ENCODE measurements at places on chromosomes 4 and X. TPM values are rescaled to one million over a fixed set of nuclear protein-coding genes. Genes with fewer than 3 reads are reported as not detected.

GRCh38 chrX:7132335-7133049 is 15.0 kb upstream of the STS start:
- DNase-seq: peak; percentile 96
- no peak overlapping the region for H3K4me3 ChIP-seq
- H3K4me1 ChIP-seq: peaks cover 26% of the 10 kb centered on the region
- peak overlapping the region; percentile 96 for H3K27ac ChIP-seq

The PRSS12 gene
- total RNA-seq: 1.5 TPM

- H3K4me3 ChIP-seq: no peak overlapping the region
- H3K27me3 ChIP-seq: no peaks in the 10 kb centered on the region
- H3K4me1 ChIP-seq: no peaks in the 10 kb centered on the region
- DNase-seq: peak; percentile 19
Measured at GRCh38 chr4:98838977-98839618, 89.8 kb downstream of the EIF4E start.

DNA sequence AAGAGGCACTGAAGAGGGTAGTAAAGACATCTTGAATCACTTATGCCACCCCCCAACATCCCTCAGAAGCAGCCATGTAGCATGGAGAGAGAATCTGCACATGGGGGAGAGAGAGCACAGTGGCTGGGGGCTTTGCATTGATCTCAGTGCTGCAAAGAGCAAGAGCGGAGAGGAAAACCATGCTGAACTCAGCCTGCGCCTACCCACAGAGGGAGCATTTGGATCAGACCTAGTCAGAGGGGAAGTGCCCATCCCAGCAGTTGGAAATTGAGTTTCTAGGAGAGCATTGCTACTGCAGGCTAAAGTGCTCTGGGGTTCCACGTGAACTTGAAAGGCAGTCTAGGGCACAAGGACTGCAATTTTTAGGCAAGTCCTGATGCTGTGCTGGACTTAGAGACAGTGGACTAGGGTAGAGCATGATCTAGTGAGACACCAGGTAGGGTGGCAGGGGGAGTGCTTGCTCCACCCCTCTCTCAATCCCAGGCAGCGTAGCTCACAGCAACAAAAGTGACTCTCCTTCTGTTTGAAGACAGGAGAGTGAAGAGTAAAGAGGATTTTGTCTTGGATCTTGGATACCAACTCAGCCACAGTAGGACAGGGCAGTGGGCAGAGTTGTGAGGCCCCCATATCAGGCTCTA is 9.0 kb upstream of the PROM1 start:
- peaks cover 81% of the 10 kb centered on the region for H3K27me3 ChIP-seq
- no peak overlapping the region for H3K27ac ChIP-seq
- H3K4me1 ChIP-seq: no peaks in the 10 kb centered on the region
- H3K4me3 ChIP-seq: no peak overlapping the region
- H3K36me3 ChIP-seq: no peaks in the 10 kb centered on the region

DNA sequence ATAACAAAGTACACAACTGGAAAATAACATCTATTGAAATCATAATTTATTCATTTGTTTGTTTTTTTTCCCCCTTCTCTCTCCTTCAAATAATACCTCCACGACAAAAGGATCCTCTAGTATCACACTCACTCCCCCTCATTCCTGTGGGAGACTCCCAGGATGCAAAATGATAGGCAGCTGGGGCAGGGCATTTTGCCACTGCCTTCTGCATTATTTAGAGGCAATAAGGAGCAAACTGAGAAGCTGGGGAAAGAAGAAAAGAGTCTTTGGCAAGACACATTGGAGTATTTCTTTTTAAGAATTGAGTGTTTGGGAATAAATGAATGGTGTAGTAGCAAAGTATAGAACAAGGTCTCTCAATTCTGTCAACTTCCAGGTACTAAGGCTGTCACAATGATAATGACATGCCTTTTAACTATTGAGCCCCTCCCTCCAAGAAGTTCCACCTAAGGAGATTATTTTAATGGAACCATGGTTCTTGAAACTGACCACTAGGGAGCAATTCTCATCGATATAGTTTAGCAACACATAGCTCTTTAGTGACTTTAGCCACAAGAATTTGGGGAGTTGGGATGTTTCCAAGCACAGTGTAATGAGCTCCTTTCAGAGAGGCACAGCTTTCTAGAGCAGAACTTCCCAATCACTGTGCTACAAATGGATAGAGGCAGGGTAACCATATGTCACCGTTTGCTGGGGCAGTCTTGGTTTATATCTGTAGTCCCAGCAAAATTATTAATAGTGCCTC is 303.3 kb downstream of the FRMPD4 start:
- H3K27me3 ChIP-seq: no peaks in the 10 kb centered on the region
- no peaks in the 10 kb centered on the region for H3K36me3 ChIP-seq
- no peak overlapping the region for H3K4me3 ChIP-seq
- peaks cover 16% of the 10 kb centered on the region for H3K4me1 ChIP-seq

GRCh38 chr4:52977252-52977651 is 115.1 kb downstream of the RASL11B start:
- no peaks in the 10 kb centered on the region for H3K4me1 ChIP-seq
- no peaks in the 10 kb centered on the region for H3K36me3 ChIP-seq
- DNase-seq: no peak
- H3K27ac ChIP-seq: no peak overlapping the region

DNA sequence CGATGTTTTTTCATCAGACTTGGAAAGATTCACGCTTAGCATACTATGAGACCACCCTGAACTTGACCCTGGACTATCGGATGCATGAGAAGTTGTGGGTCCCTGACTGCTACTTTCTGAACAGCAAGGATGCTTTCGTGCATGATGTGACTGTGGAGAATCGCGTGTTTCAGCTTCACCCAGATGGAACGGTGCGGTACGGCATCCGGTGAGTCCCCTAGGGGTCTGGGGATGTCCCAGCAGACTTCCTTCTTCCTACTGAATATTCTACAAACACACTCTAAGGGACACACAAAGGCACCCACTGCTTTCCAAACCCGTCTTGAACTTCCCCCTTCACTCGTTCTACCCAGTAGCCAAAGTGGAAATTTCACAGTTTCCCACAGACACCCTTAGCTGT is 9.3 kb downstream of the GABRQ start:
- H3K4me3 ChIP-seq: no peak overlapping the region
- peaks cover 18% of the 10 kb centered on the region for H3K27me3 ChIP-seq
- DNase-seq: no peak
- no peak overlapping the region for H3K27ac ChIP-seq

- no peaks in the 10 kb centered on the region for H3K27me3 ChIP-seq
- no peaks in the 10 kb centered on the region for H3K36me3 ChIP-seq
- no peak within 1 kb of the TSS for H3K27ac ChIP-seq
- DNase-seq: no peak
- no peaks in the 10 kb centered on the region for H3K4me1 ChIP-seq
Measured at GRCh38 chrX:15384304-15384703, at the start of gene VEGFD. TSS of gene VEGFD (minus strand) at chrX:15384413. CDS start at chrX:15383946, 467 bp downstream.

DNA sequence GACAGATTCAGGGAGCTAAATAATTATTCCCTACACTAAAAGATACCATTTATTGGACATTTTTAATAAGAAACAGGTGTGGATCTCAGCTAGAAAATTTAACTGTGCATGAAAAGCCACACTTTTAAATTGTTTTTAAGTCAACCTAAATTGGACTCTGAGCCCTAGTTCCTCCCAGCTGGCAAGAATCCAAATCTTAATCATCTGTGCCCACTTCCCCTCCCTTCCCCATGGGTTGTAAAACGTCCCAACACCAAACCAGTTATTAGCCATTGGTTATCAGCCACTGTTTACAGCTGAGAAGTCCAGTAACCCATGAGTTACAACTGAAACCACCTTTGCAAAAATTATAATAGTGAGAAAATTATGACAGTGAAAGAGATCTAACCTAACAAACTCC is 125.6 kb upstream of the S100G start:
- no peaks in the 10 kb centered on the region for H3K27me3 ChIP-seq
- no peak for DNase-seq
- H3K36me3 ChIP-seq: no peaks in the 10 kb centered on the region
- no peak overlapping the region for H3K27ac ChIP-seq
- H3K4me3 ChIP-seq: no peak overlapping the region

The DCX gene
- total RNA-seq: not detected

The GPM6B gene
- 0.98 TPM for total RNA-seq

DNA sequence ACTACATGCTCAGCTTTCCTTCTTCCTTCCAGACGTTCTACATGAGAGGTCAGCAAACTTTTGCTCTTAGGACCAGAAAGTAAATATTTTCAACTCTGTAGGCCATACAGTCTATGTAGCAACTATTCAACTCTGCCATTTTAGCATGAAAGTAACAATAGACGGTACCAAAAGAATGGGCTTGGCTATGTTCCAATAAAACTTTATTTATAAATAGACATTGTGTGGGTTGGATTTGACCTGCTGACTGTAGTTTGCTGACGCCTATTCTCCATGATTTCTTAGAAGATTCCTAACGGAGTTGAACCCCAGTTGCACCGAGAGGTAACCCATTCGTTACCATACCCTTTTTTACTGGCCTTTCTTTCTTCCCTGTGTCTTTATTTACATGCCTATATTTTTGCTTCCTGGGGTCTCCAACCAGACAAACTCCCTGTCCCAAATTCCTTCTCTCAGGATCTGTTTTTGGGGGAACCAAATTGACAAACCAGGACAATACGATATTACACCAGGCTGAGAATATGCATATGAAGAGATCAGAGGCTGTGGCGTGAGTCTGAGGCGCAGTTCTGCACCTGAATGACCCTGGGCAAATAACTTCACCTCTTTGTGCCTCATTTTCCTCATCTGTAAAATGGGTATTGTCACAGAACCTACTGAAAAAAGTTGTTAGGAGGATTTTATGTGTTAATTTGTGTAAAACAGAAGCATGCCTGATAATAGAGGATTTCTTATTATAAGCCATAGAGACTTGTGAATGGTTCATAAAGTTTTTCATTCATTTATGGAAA is 10.4 kb upstream of the PTTG2 start:
- no peaks in the 10 kb centered on the region for H3K27me3 ChIP-seq
- no peak overlapping the region for H3K27ac ChIP-seq
- no peak for DNase-seq

The NXF3 gene
- total RNA-seq: 1.2 TPM

- no peaks in the 10 kb centered on the region for H3K36me3 ChIP-seq
- no peak for DNase-seq
- no peak overlapping the region for H3K4me3 ChIP-seq
- H3K4me1 ChIP-seq: no peaks in the 10 kb centered on the region
- H3K27ac ChIP-seq: no peak overlapping the region
- H3K27me3 ChIP-seq: no peaks in the 10 kb centered on the region
Measured at GRCh38 chr4:41665636-41666207, 82.8 kb downstream of the PHOX2B start.

The GPAT3 gene
- 34.2 TPM for total RNA-seq

GRCh38 chr4:141180991-141181761 is 39.5 kb upstream of the ZNF330 start:
- H3K36me3 ChIP-seq: no peaks in the 10 kb centered on the region
- H3K27ac ChIP-seq: no peak overlapping the region
- H3K4me1 ChIP-seq: no peaks in the 10 kb centered on the region
- peaks cover 29% of the 10 kb centered on the region for H3K27me3 ChIP-seq
- DNase-seq: no peak

GRCh38 chrX:40852586-40852985 is 117.2 kb upstream of the MED14 start:
- peaks cover 6% of the 10 kb centered on the region for H3K4me1 ChIP-seq
- H3K36me3 ChIP-seq: no peaks in the 10 kb centered on the region
- no peak for DNase-seq
- H3K27ac ChIP-seq: no peak overlapping the region
- no peaks in the 10 kb centered on the region for H3K27me3 ChIP-seq
- H3K4me3 ChIP-seq: no peak overlapping the region

GRCh38 chr4:80125252-80126177 is 52.5 kb upstream of the ANTXR2 start:
- peak; percentile 48 for DNase-seq
- H3K27me3 ChIP-seq: no peaks in the 10 kb centered on the region
- peaks cover 42% of the 10 kb centered on the region for H3K4me1 ChIP-seq
- H3K36me3 ChIP-seq: no peaks in the 10 kb centered on the region
- H3K4me3 ChIP-seq: no peak overlapping the region

The SUPT20HL1 gene
- total RNA-seq: not detected

GRCh38 chr4:6119507-6120020 is 80.8 kb downstream of the JAKMIP1 start:
- H3K4me3 ChIP-seq: no peak overlapping the region
- no peaks in the 10 kb centered on the region for H3K27me3 ChIP-seq

DNA sequence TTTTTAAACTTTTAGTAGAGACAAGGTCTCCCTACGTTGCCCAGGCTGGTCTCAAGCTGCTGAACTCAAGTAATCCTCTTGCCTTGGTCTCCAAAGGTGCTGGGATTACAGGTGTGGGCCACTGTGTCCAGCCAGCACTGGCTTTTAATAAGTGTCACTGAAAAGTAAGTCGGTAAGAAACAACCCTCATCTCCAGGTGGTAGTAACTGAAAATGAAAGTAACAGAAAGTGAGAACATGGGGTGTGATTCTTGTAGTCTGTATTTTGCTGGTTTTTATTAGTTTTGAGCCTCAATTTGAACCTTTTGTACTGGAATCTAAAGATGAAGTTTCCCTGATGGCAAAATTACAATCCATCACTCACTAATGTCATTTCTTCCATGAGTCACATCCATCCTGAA is 238.1 kb upstream of the AGA start:
- no peak for DNase-seq
- no peak overlapping the region for H3K4me3 ChIP-seq
- H3K4me1 ChIP-seq: peaks cover 6% of the 10 kb centered on the region
- H3K27ac ChIP-seq: no peak overlapping the region
- no peaks in the 10 kb centered on the region for H3K27me3 ChIP-seq
- H3K36me3 ChIP-seq: no peaks in the 10 kb centered on the region

- no peaks in the 10 kb centered on the region for H3K27me3 ChIP-seq
- DNase-seq: peak; percentile 70
- peak overlapping the region; percentile 82 for H3K27ac ChIP-seq
Measured at GRCh38 chr4:107718351-107718965, 1.6 kb downstream of the PAPSS1 start.

GRCh38 chrX:30241724-30242415 is at the start of gene MAGEB4:
TSS of gene MAGEB4 (plus strand) at chrX:30242000. CDS start at chrX:30242136, 136 bp downstream.
- H3K36me3 ChIP-seq: no peaks in the 10 kb centered on the region
- H3K27ac ChIP-seq: no peak within 1 kb of the TSS
- no peaks in the 10 kb centered on the region for H3K4me1 ChIP-seq
- H3K4me3 ChIP-seq: no peak within 1 kb of the TSS

The USP38 gene
- total RNA-seq: 21.5 TPM

DNA sequence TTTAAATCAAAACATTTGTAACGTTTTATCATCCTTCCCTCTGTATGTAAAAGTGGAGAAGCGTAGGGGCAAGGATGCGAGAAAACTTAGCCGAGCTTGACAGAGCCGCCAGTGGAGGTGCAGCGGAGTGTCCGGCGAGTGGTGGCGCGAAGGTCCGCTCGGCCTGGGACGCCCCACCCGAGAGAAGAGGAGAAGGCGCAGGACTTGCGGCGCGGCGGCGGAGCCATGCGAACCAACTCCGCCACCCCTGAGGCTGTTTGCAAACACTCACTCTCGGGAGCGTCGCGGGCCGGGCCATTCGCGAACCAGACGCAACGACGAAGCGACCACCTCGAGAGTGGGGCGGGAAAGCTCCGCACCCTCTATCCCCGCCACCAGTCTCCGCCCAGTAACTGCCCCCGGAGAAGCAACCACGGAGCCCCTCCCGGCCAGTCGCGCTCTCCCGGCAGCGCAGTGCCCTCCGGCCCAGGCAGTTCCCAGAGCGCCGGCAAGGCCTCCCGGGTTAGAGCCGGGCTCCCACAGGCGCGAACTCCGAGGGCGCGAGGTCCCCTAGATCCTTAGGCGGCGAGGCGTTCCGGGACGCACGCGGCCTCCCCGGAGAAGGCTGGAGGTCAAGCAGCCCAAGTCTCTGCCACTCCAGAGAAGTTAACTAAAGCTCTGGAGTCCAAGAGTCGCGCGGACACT is 2.3 kb upstream of the MAB21L2 start:
- H3K27ac ChIP-seq: no peak overlapping the region
- no peaks in the 10 kb centered on the region for H3K27me3 ChIP-seq
- no peak for DNase-seq
- no peak overlapping the region for H3K4me3 ChIP-seq
- H3K36me3 ChIP-seq: no peaks in the 10 kb centered on the region
- no peaks in the 10 kb centered on the region for H3K4me1 ChIP-seq
